Midbrain (tissue), 1 donor: ENCODE measurements at places on chromosomes 5 and 9.

GRCh38 chr9:82922686-82923085 is 140.3 kb downstream of the RASEF start:
- no peak for DNase-seq

DNA sequence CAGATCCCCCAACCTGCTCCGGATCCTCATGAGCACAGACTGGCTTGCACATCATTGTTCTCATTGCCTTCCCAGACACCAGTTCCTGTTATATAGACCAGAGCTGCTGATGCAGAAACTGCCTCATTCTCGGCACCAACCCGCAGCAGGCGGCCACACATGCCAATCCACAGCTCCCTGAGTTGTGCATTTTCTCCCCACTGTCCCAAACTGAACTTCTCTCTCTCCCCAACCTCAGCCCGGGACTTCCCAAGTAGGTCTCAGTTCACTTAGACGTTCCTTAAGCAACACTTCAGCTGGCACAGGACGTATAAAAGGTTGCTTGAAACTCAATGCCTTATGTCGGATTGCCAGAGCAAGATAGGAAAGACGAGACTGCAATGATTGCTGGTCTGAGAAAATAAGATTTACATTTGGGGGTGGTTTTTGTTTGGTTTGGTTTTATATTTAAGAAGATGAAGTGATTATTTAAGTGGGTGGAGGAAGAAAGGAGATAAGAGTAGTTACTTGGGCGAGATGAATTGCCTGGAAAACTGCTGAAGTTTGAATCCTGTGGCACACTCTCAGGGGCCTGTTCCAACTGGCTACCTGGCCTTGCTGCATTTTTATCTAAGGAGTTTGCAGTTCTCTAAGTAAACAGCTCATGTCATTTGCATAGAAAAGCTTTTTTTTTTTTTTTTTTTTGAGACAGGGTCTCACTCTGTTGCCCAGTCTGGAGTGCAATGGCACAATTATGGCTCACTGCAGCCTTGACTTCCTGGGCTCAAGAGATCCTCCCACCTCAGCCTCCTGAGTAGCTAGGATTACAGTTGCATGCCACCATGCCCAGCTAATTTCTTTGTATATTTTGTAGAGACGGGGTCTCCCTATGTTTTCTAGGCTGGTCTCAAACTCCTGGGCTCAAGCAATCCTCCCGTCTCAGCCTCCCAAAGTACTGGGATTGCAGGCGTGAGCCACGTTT is 155.4 kb downstream of the GOLPH3 start:
- DNase-seq, result no peak

DNA sequence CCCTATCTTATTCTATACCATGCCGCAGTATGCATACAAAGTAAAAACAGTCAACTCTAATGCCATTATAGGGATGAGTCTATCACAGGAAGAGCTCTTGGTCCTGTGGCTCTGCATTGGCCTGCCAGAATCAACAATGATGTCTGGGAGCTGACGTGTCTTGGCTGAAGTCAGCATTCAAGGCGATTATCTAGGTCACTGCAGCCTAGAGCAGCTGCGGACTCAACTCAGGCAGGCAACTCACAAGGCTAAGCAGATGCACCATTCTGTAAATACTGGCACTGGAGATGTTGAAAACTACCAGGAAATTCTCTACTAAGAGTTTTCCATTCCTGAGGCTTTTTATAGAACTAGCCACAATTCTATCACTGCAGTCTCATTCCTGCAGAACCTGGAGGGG is 13.3 kb downstream of the SPATA9 start:
- DNase-seq, result peak; percentile 21

- no peak for DNase-seq
These were observed 11.6 kb upstream of the ECM2 start for GRCh38 chr9:92547356-92547755.

GRCh38 chr5:149205625-149206523 is 64.6 kb downstream of the ABLIM3 start:
- DNase-seq, result peak; percentile 15

DNA sequence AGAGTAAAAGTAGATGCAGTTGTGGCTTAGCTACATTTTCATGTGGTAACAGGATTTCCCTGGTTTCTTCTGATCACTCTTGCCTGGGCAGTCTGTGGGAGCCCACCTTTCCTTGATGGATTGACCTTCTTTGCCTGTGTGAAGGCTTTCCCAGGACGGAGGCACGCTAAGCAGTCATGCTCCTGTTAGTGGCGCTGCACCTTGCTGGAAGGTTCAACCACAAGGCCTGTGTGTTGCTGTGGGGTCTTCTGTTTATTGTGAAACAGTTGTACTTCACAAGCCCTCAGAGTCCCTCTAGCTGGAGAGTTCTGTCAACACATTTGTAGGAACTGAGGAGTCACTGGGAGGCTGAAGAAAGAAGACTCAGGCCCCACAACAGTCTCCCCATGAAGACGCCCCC is 402.0 kb downstream of the IRX1 start:
- DNase-seq, result no peak

DNA sequence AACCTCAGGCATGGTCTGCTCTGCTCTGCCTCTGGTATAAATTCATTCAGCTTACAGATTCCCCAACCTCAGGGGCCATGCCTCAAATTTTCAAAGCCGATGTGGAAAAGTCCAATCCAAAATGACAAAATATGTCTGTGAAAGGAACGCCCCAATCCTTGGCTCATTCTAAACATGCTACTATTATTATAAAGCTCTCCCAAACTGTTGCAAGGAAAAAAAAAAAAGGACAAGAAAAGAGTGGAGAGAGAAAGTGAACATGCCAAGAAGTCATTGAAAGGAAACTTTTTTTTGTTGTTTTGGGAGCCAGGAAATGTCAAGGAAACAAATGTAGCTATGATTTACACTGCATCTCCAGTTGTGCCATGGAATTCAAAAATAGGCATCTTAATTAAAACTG is 3.8 kb downstream of the COL23A1 start:
- DNase-seq, result no peak

DNA sequence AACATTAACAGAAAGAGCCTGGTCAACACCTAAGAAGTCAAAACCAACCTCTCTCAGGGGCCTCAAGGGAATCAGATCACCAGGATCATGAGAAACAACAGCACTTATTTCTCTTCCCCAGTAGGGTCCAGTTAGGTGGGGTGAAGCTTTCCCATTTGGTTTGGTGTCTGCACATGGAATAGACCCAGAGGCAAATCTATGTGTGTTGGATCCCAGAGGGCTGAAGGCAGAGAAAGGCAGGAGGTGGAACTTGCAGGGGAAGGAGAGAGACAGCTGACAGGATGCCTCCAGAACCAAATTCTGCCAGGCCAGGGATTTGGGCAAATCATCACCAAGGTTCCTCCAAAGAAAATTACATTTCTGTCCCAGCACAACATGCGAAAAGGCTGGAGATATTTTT is 104.8 kb upstream of the SPOCK1 start:
- DNase-seq, result no peak

GRCh38 chr5:163978897-163979296 is 473.5 kb downstream of the MAT2B start:
- DNase-seq, result no peak

GRCh38 chr5:56459394-56460194 is 226.5 kb upstream of the ANKRD55 start:
- DNase-seq, result no peak

DNA sequence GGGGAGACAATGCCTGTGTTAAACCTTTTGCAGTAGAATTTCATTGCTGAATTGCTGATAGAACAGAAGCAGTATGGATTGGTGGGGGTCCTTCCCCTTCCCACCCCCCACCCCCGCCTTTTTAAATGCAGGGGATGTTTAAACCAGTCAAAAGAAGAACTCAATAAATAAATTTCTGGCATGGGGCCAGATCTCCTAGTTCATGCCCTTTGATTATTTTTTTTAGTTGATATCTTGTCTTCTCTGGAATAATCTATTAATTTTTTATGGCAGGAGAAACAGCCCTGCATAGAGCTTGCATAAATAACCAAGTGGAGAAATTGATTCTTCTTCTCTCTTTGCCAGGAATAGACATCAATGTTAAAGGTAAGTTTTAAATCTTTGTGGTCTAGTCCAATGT is 72.8 kb downstream of the SLF1 start:
- DNase-seq, result no peak

DNA sequence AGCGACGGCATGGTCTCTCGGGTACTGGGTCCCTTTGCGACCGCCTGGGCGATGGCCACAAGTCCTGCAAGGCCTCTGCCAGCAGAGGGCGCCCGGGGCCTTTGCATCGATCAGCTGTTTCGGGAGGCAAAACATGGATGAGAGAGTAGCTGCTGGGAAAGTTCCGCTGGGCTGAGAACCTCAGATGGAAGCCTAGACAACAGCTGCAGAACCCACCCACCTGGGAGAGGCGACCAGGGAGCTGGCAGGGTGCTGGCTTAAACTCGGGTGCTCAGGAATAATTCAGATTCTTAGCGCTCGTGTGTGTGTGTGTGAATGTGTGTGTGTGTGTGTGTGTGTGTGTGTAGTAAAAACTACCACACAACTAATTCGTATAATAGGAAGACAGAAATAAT is 50.0 kb downstream of the TRIM32 start:
- DNase-seq, result peak; percentile 81

- no peak for DNase-seq
These were observed 18.5 kb downstream of the JADE2 start for GRCh38 chr5:134543820-134544614.

- no peak for DNase-seq
These were observed 74.7 kb downstream of the ZFAND5 start for GRCh38 chr9:72290311-72290710.

GRCh38 chr9:86341007-86341491 is 13.2 kb downstream of the TUT7 start:
- no peak for DNase-seq

GRCh38 chr9:108468364-108468763 is 387.4 kb downstream of the ACTL7B start:
- DNase-seq, result no peak

DNA sequence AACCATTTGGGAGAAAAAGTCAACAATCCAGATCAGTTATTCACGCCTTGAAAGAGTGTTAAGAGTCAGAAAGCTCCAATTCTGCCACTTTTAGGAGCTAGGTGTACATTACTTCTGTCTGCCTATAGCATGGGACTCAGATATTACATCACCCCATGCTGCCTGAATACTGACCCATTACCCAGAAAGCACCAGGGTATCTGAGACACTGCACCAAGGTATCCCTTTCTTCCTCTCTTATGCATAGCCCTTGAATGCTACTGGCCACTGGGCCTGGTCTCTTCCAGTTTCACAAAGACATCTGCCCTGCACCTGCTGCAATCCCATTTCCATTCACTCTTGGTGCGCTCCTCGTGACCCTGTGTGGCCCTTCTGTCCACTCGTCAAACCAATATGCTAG is 2.6 kb downstream of the STRBP start:
- DNase-seq, result no peak

DNA sequence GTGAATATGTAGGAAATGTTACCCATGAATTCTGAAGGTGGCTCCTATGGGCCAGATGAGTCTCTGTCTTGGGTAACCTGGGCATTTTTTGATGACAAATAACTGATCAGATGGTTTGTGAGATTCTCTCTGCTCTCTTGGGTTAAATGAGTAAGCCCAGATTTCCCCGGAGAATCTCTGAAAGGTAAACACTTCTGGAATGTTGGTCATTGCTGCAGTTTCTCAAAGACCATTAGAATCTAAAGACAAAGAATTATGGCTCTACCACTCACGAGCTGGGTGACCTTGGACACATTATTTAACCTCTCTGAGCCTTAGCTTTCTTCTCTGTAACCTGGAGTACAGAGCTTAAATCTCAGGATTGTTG is 191.2 kb downstream of the DAB2IP start:
- no peak for DNase-seq

GRCh38 chr5:57770039-57770438 is 287.4 kb upstream of the ACTBL2 start:
- DNase-seq, result no peak

GRCh38 chr5:38515646-38516045 is 40.8 kb downstream of the LIFR start:
- peak; percentile 19 for DNase-seq

- no peak for DNase-seq
These were observed 3.9 kb downstream of the MAP3K1 start for GRCh38 chr5:56819060-56819881.

DNA sequence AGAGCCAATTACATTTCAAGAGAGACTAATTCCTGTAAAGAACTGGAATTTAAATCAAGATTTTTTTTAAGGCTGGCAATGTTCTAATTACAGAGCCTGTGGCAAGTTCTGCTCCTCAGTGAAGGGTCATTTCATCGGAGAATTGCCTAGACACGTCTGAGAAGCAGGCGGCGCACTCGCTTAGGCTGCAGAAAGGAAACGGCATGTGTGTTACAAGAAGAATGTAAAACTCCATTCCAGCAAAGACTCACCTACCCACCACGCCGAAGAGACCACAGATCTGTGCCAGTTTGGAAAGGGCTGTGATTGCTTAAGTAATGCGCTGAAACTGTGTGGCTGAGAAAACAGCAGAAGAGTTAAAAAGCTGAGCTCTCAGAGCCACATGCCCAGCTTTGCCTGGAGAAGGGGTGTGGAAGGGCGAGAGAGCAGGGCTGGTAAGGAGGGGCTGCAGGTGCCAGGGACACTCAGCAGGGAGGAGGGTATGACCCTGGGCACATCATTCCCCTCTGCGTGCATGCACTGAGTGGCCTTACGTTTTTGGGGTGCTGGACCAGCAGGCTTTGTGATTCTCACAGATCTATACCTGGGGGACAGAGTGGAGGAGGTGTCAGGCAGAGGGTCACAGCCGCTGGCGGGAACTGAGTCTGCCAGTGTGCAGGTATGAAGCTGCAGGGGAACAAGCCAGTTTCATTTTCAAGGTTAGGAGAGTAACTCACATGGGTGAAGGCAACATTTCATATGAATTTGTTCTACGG is 17.8 kb upstream of the SLC25A51 start:
- DNase-seq, result peak; percentile 16

DNA sequence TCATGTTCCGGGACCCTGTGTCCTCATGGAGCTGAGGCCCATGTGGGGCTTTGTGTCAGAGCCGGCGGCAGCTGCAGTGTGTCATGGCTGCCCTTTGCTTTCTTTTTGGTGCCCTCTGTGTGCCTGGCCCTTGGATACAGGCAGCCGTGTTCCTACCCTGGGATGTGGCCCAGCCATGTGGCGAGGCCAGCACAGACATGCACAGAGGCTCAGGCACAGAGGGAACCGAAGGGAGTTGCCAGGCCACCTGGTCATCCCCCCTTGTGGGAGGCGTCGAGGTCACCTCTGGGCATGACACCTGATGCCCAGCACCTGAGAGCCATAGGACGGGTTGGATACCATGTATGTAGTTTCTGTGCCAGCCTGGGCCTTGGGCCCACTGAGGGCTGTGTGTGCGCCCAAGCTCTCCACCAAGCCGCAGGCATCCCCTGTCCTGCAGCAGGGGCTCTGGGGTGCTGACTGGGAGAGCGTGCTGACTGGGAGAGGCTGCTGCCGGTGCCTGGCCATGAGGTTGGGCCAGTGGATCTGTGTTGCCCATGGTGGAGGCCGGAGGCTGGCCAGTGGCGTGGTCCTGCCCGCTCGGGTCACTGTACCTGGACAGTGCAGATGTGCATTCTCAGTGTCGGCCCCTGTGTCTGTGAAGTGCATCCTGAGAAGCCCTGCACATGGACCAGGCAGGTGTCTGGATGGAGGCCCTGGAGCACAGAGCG is 4.8 kb downstream of the NKD2 start:
- DNase-seq, result no peak

- DNase-seq, result no peak
These were observed 43.7 kb upstream of the RFX3 start for GRCh38 chr9:3569529-3569928.

GRCh38 chr5:112097768-112098167 is 321.3 kb downstream of the EPB41L4A start:
- DNase-seq, result no peak
